ENCODE measurements at places on chromosomes 7 and 10.

GRCh38 chr10:3068968-3069737 lies 1.8 kb downstream of the PFKP start:
- no peak for DNase-seq

DNA sequence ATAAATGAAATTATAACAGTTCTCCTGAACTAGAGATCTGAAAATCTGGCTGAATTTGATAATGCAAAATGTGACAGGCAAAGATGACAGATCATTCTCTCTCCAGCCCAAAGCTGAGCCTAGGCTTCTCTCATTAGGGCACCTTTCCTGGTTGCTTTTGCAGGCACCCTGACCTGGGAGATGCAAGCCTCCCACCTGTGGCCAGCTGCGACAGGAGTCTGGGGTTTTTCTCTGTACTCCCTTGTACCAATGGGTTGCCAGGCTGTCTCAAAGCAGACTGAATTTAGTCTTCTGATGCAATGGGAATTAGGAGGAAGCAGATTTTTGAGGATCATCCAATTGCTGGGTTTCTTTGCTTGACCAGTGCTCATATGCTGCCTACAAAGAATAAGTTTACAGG lies 85.0 kb upstream of the EFCAB10 start:
- DNase-seq, result no peak

- DNase-seq, result no peak
These were observed 18.2 kb downstream of the FAM25A start for GRCh38 chr10:87038286-87038717.

GRCh38 chr7:33143996-33144718 lies 14.8 kb downstream of the BBS9 start:
- DNase-seq, result no peak

GRCh38 chr7:92768501-92769393 lies 67.6 kb downstream of the CDK6 start:
- DNase-seq, result no peak

- no peak for DNase-seq
These were observed 51.7 kb upstream of the CALD1 start for GRCh38 chr7:134727711-134728110.

GRCh38 chr10:132521466-132522102 lies 16.0 kb upstream of the INPP5A start:
- DNase-seq, result no peak

DNA sequence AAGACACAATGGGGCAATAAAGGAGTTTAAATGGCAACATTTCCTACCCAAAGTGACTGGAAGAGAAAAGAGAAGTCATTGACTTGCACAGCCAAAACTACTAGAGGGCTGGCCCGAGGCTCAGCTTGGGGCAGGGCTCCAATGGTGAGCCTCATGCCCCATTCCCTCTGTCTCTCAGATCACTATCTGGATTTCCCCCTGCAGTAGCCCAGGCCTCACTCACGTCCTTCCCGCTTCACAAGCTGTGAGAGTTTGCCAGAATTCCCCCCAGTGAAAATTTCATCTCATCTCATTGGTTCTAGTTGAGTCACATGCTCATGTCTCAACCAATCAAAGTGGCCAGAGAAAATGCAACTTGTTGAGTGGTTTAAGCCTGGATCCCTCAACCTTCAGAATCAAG lies 181.3 kb downstream of the WDR11 start:
- no peak for DNase-seq

DNA sequence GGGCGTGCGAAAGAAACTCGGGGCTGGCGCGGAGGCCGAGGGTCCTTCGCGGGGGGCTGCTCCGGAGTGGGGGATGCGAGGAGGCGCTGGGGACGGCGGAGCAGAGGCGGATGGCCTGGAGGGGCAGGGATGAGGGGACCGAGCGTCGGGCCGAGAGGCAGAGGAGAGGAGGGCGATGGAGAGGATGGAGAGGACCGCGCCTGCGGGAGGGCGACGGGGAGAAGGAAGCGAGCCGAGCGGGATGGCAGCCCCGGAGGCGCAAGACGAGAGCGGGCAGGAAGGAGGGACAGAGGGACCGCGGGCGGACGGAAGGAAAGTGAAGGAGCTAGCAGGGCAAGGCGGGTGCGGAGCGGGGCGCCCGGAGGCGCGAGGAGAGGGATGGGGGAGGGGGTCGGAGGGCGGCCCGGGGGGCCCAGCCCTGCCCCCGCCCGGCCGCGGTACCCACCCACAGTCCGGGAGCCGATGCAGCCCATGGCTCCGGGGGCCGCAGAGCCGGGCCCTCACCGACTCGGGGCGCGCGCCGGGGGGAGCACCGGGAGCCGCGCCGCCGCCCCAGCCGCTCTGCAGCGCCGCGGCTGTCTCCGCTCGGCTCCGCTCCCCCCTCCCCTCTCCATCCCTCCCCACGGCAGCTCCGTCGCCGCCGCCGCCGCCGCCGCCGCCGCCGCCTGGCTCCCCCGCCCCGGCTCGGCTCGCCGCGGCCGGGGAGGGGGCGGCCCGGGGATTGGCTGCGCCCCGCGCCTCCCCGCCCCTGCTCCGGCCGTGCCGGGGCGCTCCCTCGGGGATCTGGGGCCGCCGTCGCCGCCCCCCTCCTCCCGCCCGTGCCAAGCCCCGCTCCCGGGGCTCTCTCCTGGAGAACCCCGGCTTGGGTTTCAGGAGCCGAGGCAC lies at the start of gene FAM131B:
FAM131B (minus strand) TSS at position 583 of the 885 bp plus-strand sequence; CDS start at position 473, 110 bp downstream.
- DNase-seq, result no peak

DNA sequence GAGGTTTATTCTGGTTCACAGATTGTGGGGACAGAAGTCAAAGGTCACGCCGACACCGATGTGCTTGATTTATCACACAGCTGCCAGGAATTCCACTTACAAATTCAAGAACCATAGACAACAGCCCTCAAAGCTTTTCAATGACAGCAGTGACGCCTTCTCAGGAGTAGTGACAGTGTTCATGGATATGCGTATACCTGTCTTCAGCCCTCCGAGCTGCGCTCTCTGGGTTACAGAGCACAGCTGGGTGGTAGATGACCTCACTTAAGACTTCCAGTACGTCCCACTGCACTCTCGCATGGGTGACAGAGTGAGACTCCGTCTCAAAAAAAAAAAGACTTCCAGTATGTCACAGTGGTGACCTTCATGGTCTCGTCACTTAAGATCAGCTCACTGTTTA lies 108.5 kb downstream of the TCERG1L start:
- no peak for DNase-seq

Measured in central memory CD4-positive, alpha-beta T cell (primary cell).